Activated naive CD4-positive, alpha-beta T cell treated with Interleukin-2 at 50 U/mL for 16 hours (primary cell): ENCODE measurements at places on chromosomes 16 and 17.
A peak's percentile ranks its signal among the peaks of the same experiment; 100 is the strongest.

DNA sequence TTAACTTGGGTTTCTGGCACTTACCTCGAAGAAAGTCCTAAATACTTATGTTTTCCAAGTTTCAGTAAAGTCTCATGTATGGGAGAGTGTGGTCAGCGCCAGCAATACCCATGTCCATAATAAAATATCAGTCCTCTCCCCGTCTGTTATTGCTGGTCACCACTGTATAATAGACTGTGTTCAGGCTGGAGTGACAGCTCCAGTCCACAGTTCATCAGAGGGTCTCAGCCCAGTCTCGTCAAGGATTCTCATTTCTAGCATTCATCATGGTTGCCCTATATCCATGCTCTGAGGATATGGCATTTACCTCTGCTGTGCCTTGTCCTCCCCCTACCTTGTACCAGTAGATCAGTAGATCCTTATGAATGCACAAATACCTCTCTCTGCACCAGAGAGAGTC, 384.5 kb downstream of the NPIPA7 start:
- no peak for DNase-seq

DNA sequence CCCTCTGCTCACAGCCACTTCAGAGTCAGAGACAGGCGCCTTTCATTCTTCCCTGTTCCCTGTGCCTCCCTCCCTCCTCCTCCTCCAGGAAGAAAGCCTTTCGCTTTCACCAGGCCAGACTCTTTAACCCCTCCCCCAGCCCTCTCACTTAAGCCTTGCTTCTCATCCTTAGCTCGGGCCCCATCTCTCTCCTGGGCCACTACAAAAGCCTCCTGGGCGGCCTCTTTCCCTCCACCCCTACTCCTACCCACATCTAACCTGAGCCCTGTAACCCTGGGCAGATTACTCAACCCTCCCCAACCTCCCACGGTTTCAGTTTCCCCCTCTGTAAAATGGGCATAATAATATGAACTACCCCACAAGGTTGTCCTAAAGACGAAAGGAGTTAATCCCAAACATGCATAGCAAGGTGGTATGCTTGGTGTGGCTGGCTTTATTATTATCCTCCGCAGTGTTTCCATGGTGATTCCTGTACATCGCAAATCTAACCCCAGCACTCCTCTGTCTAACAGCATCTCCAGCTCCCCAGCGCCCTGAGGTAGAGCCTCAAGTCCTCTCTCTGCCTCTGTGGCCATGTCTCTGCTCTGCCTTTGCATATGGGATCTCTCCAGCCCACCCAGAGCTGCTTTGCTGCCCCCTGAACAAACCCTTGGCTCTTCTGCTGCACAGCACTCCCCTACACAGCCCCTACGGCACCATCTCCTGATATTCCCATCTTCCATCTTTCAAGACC, 17.7 kb downstream of the PIMREG start:
- DNase-seq: peak; percentile 20

- no peak for DNase-seq
Measured at GRCh38 chr17:42315402-42316156, 27.3 kb downstream of the STAT5A start.

GRCh38 chr17:42603318-42603717, 5.9 kb downstream of the RETREG3 start:
- DNase-seq: no peak

DNA sequence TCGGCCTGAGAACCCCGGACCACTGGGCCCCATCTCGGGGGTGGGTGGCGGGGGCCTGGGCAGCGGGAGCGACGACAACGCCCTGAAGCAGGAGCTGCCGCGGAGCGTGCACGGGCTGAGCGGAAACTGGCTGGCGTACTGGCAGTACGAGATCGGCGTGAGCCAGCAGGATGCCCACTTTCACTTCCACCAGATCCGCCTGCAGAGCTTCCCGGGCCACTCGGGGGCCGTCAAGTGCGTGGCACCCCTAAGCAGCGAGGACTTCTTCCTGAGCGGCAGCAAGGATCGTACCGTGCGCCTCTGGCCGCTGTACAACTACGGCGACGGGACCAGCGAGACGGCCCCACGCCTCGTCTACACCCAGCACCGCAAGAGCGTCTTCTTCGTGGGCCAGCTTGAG, 8.9 kb upstream of the SERPINF2 start:
- no peak for DNase-seq

- DNase-seq: no peak
Measured at GRCh38 chr17:40597556-40598300, 32.5 kb upstream of the CCR7 start.

DNA sequence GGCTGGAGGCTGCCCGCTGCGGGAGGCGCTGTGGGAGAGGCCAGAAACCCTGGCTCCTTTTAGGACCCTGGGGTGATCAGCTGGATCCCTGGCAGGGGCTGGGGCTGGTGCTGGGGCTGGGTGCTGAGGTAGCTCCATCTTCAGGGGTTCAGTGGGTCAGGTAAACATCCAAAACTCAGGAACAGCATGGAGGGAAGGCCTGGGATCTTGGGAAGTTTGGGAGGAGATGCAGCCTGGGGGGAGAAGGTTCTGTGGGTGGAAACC, 21.0 kb downstream of the ADGRG5 start:
- no peak for DNase-seq

GRCh38 chr16:73949574-73950320, 346.9 kb upstream of the PSMD7 start:
- no peak for DNase-seq

DNA sequence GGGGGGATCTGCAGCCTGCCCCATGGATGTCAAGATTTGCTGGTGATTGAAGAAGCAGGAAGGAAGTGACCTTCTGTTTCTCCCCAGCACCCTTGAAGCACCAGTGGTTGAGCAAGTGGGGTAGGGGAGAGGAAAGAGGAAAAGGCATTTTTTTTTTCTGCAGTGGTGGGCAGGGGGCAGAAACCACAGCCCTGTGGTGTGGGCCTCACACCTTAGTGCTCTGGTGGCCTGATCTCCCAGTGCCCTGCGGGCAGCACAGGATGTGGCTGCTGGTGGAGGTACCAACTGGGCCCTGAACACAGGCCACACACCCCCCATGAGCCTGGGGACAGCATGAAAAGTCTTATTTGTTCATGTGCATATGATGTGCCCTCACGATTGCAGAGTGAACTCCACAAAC, 7.1 kb downstream of the ITGAD start:
- no peak for DNase-seq

DNA sequence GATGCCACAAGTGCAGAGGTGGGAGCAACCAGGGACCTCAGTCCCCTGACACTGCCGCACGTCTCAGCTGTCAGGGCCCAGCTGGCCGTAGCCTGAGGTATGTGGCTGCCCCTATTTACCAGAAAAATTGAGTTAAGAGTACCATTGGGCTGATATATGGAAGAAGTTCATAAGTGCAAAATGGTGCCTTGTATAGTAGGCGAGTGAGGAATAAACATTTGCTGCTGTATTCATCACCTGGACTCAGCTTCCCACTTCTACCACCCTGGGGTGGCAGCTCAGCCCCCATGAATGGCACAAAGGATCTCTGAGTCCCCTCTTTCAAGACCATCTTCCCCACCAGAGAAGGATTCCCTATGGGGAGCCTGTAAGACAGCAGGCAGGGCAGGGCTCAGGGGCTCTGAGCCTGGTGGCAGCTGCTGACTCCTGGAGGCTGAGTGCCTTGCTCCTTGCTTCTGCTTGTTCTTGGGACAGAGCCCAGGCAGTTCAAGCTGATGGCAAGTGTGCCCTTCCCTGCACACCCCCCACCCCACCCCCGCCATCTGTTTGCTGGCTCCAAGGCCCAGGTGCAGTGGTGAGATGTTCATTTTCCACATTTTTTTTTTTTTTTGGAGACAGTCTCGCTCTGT, 29.0 kb downstream of the TRPV2 start:
- no peak for DNase-seq

DNA sequence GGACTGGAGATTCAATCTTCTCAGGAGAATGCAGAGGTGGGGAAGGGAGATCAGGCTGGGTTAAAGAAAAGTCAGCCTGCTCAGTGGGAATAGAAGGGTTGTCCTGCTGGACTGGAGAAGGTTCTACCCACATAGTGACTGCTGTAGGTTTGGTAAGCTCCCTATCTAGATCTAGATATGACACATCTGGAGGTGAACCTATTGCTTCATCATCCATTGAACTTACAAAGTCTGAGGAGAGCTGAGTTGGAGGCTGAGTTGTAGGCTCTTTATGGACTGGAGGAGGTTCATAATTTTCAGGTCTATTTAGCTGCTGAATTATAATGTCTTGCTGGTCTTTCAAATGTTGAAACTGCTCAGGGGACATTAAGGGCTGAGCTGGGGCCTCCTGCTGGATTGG, 46.0 kb upstream of the NF1 start:
- no peak for DNase-seq

GRCh38 chr17:36511216-36511615, 23.5 kb downstream of the MYO19 start:
- no peak for DNase-seq

DNA sequence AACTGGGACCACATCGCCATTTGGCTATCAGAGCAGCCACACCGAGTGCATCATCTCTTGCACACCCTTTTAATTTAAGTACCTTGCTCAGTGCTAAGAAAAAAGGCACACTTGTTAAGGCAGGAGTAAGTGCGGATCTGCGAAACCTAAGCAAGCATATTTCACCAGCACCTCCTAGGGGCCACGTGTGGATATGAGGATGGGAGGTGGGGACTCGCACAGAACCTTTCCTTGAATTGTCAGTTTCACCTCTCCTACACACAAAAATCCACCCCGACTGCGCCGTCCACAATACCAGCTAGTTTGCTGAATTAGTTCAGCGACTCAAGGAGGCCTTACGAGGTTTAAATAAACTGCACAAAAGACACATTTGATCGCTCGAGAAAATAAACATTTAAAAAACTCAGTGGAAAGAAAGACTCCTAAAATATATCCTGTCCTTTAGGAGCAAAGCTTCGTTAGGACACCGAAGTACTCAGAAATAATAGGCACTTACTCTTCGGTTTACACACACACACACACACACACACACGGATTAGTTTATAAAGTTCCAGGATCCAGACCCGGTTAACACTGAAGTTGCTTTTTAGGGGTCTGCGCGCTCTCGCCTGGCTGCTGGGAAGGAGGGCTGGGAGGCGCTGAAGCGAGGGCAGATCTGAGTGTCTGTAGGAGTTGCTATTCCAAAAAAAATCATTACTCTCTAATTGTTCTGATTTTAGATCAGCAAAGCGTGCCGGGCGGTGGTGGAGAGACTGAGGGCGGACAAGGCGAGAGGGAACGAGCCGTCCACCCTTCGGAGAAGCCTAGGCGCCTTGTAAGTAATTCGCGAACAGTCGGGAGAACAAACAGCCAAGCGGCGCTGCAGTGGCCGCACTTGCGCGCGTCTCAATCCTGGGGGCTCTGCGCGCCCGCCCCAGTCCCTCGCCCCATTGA, 1.0 kb upstream of the KCNJ2 start:
- DNase-seq: no peak

DNA sequence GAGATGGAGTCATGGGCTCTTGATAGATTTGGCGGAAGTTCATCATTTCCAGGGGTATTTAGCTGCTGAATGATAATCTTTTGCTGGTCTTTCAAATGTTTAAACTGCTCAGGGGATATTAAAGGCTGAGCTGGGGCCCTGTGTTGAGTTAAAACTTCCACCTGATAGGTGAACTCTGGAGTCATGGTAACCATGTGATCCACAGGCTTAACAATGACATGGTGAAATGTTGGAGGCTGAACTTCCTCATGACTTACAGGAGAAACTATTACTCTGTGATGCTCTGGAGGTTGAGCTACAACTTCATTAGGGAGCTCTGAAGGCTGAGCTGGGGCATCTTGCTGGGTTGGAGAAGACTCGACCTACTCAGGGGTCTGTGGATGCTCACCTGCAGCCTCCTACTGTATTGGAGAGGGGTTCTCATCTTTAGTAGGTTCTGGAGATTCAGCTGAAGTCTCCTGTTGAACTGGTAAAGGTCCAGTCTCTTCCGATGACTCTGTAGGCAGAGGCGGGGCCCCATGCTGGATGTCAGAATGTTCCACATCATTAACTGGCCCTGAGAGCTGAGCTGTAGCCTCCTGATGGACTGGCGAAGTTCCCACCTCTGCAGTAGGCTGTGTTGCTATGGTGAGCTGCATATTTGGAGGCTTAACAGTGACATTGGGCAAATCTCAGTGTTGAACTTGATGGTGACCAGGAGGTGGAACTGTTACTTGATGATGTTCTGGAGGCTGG, 24.2 kb downstream of the RDM1 start:
- no peak for DNase-seq

GRCh38 chr17:47898241-47898640, 2.2 kb downstream of the SP2 start:
- DNase-seq: no peak

- no peak for DNase-seq
Measured at GRCh38 chr17:63193827-63194226, 227.8 kb downstream of the TANC2 start.

- no peak for DNase-seq
Measured at GRCh38 chr17:63309021-63309420, 137.1 kb downstream of the CYB561 start.

DNA sequence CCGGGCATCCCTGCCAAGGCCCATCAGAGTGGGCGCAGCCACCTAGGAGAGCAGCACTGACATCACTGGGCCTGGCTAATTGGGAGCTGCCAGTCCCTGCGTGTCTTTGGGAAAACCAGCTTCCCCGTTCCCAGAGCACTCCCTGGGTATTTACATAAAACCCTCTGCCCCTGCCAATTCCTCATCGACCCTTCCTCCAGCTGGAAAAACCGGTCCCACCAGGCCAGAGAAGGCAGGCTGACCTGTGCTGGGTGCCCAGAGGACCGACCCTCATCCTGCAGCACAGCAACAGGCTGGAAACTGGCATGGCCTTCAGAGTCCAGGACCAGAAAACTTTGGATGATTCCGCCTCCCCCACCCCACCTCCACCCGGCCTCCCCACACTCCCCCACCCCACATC, 8.2 kb upstream of the FOXN1 start:
- no peak for DNase-seq

GRCh38 chr17:31580706-31581490, 189.4 kb downstream of the RAB11FIP4 start:
- DNase-seq: no peak
